ENCODE measurements at places on chromosomes 5 and 9.

DNA sequence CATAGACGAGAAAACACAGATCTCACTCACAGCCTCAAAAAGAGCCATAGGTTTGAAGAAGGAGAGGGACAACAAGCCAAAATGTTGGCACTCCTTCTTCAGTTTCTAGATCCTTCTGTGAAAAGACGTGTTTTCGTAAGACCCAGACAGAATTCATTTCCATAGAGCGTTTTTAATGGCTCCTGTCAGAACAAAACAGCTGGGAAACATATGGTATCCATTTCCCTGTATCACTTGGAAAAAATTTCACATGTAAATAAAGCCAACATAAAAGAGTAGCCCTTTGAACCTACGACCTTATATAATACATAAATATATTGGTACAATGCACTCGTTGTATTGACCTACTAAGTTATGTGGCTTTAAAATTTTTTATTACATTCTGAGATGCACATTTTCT lies 108.1 kb downstream of the SNCAIP start:
- no peak for DNase-seq

GRCh38 chr5:139141446-139142204 lies 56.5 kb downstream of the SIL1 start:
- DNase-seq: no peak

GRCh38 chr9:129103595-129103965 lies 7.0 kb downstream of the CRAT start:
- no peak for DNase-seq

GRCh38 chr5:132055441-132055807 lies 5.0 kb upstream of the IL3 start:
- no peak for DNase-seq

- DNase-seq: no peak
Observed at GRCh38 chr5:96093340-96093739, 131.7 kb upstream of the ELL2 start.

- no peak for DNase-seq
Observed at GRCh38 chr5:102858221-102858620, 103.1 kb downstream of the PAM start.

DNA sequence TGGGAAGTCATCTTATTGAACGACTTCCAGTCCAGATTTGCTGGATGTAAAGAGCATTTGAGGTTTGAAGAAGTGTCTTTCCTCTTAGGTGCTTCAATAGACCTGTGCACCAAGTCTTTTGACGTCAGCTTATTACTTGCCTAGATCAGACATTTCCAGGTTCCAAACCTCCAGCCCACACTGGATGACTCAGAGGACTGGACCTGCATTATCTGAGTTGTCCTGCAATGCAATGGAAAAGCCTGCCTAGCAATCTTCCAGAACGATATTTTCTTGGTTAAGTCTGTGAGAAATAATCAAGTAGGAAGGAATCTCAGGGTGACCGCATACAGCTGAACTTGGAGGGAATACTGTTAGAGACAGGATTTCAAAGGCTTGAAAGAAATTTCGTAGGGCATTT lies 147.2 kb upstream of the MOCS2 start:
- no peak for DNase-seq

DNA sequence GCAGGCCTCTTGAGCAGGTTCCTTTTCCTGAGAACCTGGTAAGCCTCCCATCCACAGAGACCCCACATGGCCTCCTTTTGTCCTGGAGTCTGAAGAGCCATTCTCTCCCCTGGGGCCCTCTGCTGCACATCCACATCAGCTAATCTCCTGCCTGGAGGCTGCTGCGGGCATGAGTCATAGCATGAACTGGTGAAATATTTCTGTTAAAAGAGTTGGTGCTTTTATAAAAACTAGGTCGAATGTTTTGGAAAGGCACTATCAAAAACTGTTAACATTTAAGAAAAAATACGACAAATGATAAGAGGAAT lies 399.4 kb downstream of the CTNND2 start:
- DNase-seq: no peak

GRCh38 chr5:13653709-13654108 lies 290.8 kb downstream of the DNAH5 start:
- no peak for DNase-seq

GRCh38 chr5:147084702-147085101 lies 150.1 kb upstream of the STK32A start:
- no peak for DNase-seq

DNA sequence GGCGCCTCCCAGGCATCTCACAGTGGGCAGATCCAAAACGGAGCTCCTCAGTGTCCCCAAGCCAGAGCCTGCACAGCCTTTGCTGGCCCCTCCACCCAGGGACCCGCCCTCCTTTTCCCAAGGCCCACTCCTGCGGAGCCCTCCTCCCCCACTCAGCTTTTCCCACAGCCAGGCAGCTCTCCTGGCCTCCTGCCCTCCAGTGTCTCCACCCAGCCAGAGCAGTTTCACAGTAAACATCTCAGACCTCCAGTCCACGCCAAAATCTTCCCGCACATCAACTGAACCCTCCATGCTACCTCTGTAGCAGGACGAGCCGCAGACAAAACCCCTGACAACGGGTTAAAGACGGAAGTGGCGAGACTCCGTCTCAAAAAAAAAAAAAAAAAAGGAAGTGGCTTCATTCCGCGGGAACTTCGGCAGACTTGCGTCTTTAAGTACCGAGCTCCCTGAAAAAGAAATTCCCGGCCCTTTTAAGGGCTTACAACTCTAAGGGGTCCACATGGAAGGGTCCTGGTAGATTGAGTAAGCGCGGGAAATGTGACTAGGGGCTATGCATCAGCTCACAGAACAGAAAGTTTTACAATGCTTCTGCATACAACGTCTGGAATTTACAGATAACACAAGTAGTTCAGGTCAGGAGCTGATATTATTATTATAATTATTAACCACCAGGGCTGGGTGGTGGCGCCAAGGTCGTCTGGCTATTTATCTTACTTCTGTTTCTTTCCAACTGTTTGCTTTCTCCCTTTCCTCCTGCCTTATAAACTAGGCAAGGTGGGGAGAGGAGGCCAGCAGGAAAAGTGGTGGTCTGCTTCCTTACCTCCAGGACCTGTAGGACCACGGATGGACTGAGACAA lies 11.4 kb upstream of the GRIN1 start:
- DNase-seq: no peak

GRCh38 chr5:127011153-127011552 lies 19.2 kb downstream of the MARCHF3 start:
- DNase-seq: no peak

GRCh38 chr5:142952229-142952628 lies 182.1 kb downstream of the ARHGAP26 start:
- DNase-seq: no peak

Data from nephron progenitor cell (in vitro differentiated cells).